Renal cortical epithelial cell (primary cell): ENCODE measurements at places on chromosomes 13 and 19. TPM values are rescaled to one million over a fixed set of nuclear protein-coding genes. Genes with fewer than 3 reads are reported as not detected.
A peak's percentile ranks its signal among the peaks of the same experiment; 100 is the strongest.

- DNase-seq, result no peak
Observed at GRCh38 chr13:108360139-108360538, 90.6 kb downstream of the TNFSF13B start.

- DNase-seq, result no peak
Observed at GRCh38 chr13:85381082-85381481, 418.1 kb downstream of the SLITRK6 start.

- no peak for DNase-seq
Observed at GRCh38 chr19:19420570-19421298, 15.3 kb downstream of the GATAD2A start.

Gene ZNF69
- total RNA-seq, result 20.7 and 43.7 TPM in 2 replicates

DNA sequence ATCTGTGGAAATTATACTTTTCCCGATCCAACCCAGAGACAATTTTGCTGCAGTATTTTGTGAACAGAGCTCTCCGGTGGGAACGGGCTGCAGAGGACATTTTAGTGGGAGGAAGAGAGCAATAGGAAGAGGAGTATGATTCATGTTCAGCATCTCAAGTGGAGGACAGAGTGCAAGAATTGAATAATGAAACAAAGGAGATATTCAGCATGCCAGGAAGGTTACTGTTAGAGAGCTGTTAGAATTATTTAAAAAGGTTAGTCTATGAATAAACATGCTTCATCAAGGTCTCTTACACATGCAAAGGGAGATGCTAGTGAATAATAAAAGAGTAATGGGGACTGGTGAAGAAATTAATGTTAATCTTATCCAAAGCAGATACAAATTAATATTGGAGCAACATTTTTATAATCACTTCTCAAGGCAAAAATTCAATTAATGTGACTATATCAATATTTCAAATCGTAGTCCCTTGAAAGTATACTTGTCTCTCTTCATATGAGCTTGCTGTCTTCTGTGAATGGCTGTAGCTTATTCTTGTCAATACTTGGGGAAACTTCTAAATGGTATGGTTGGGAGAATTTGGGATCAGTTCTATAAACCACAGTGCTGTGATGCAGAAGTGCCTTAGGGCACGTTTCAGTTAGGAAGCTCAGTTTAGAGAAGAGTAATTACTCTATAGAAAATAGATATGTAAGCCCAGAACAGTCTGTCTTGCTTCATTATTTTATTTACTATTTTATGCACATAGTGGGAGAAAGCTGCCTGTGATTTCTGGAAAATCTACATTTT lies 1165.8 kb downstream of the OLFM4 start:
- DNase-seq, result no peak

DNA sequence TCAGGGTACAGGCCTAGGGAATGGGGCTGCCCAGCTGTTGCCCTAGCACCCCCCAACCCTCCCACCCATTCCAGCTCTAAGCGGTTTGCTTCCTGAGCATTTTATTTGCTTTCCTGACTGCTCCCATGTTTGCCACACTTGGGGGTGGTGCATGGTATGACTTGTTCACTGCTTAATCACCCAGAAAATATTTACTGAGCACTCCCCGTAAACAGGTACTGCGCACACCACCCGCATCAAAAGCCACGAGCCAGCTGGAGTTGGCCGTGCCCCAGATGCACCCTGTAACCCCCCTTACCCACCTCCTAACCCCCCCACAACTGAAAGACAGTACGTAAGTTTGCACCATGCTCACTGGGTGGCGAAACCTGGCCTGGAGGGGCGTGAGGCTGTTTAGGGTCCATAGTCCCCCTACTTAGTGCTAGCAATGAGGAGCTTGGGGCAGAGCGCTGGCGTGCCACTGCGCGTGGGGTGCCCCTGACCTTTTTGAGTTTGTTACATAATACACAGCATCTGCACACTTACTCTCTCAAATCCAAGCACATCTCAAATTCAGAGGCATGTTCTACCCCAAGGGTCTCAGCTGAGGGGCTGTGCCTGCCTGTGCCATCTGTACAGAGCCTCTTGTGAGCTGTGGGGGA lies 29.8 kb downstream of the DPF1 start:
- peak; percentile 44 for DNase-seq

- no peak for DNase-seq
Observed at GRCh38 chr19:13010992-13011652, 15.8 kb downstream of the NFIX start.

Gene UGGT2
- 33.8 and 47.6 TPM in 2 replicates for total RNA-seq

GRCh38 chr19:33780251-33780650 lies 16.4 kb upstream of the KCTD15 start:
- DNase-seq, result no peak

DNA sequence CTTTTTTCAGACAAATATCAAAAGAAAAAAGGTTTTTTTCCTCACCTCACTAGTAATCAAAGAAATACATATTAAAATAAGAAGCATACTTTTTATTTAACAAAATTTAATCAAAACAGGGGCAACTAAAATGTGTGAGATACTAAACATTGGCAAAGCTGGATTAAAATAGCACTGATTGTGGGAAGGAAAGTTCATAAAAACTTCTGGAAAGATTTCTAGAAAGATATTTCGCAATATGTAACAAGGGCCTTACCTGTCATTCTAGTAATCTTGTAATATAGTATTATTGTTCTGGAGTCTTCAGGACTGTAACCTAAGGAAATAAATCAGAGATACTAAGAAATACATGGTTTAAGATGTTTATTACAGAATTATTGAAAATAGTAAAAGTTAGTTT lies 482.5 kb downstream of the SUCLA2 start:
- no peak for DNase-seq

Gene IRGC
- not detected in 2 replicates for total RNA-seq

DNA sequence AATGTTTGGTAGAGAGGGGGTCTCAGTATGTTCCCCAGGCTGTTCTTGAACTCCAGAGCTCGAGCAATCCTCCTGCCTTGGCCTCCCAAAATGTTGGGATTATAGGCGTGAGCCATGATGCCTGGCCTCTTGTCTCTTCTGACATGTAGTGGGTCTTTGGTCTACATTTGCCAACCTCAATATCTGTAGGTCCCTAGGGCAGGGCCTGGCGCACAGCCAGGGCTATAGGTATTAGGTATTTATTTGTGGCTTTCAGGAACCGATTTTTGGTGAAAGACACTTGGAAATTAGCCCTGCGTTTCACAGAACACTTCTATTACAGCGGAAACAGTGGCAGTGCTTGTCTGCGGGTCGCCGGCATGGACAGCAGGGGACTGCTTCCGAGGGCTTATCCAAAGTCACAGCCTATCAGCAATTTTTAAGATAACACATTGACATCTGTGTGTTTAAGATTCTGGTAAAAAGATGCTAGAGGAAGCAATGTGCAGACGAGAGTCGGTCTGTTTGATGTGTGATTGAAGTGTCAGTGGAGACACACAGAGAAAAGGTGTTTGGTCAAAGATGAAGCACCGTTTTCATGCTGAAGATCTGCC lies 14.5 kb downstream of the ZNF536 start:
- no peak for DNase-seq

Gene NECTIN2
- 119 and 183 TPM in 2 replicates for total RNA-seq

GRCh38 chr19:56748378-56748777 lies 76.8 kb upstream of the ZNF835 start:
- DNase-seq, result no peak

- no peak for DNase-seq
Observed at GRCh38 chr19:48751845-48752495, 471 bp downstream of the FUT1 start.

Gene KIR2DL3
- not detected in 2 replicates for total RNA-seq

DNA sequence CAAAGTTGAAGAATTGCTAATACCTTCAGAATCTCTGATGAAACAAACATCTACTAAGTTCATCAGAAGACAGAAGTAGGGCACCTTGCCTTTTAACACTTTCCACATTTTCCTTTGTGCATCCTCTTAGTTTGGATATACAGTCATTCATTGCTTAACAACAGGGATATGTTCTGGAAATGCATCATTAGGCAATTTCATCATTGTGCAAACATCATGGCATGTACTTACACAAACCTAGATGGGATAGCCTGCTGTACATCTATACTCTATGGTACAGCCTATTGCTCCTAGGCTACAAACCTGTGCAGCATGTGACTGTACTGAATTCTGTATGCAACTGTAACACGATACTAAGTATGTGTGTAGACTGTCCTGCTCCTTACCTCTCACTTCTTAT lies 169.8 kb downstream of the SUCLA2 start:
- DNase-seq, result peak; percentile 6

- no peak for DNase-seq
Observed at GRCh38 chr13:111121506-111121905, 6.4 kb downstream of the ARHGEF7 start.

- no peak for DNase-seq
Observed at GRCh38 chr19:15114153-15114540, 6.9 kb downstream of the SYDE1 start.

DNA sequence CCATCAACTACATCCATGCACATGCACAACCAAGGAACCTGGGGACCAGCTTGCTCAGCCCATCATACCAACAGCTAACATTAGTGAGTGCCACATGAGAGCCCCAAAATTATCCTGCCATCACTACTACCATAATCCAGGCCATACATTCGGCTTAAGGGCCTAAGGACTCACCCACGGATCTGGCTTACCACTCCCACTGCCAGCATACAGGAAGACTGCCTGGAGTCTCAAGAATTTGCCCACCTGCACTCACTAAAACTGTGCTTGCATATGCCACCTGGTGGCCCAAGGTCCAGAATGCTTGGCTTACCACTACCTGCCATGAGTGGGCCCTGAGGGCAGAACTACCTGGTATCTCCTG lies 1562.9 kb upstream of the PRR20A start:
- no peak for DNase-seq

- DNase-seq, result peak; percentile 47
Observed at GRCh38 chr19:48844472-48844871, 8.2 kb upstream of the HSD17B14 start.

DNA sequence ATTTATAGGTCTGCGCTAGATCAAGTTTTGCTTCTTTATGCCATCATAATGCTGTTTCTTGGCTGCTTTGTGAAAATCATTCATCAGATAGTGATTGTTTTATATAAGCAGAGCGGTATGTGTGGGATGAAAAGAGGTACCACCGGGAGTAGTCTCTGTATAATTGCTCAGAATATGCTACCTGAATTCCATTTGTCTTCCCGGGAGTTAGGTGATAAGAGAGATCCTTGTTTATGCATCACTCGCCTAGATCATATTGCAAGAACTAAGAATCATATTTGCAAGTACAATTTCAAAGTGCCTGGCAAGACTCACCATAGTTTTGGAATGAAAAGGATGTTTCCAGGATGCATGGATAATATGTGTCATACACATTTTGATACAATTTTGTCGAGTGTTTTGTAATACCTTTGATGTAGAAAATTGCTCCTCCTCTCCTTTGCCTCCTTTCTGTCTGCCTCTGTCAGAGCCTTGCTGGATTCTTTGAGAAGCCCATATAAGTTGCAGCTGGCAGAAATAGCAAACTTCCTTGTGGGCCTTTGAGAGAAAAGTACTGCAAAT lies 1306.0 kb upstream of the SLC10A2 start:
- DNase-seq, result no peak

Gene LMTK3
- total RNA-seq, result 1.1 and 1.2 TPM in 2 replicates

Gene PDS5B
- total RNA-seq, result 19.3 and 43.1 TPM in 2 replicates

DNA sequence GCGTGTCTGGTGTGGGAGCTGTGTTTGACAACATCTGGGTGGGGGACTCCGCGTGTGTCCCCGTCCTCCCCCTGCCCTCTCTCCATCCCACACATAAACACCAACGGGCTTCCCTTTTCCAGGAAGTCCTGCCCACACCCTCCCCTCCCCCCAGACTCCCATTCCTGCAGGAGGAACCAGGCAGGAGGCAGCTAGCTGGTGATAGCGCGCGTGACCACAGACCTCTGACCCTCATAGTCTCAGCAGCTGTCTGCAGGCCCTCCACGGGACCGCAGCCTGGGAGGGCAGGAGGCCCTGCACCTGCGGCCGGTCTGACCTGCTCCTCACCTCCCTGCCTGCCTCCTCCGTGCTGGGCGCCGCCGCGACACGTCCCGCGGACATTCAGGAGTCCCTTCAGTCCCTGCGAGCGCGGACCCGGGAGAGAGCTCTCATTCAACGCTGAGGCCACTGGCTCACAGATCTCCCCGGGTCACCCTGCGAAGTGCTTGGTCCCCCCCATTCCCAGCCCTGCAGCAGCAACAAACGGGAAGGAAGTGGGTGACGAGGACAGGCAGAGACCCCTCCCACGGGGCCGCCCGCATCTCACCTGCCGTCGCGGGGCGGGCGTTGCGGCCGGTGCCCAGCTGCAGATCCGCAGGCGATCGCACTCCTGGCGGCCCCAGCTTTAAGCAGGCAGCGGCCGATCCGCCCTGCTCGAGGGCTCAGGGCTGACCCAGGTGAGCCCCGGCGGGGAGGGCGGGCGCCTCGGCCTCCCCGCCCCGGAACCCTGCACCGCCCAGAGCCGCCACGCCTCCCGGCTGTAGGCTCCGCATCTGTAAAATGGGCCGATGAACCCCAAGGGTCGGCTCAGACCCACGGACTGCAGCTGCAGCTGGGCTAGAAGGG lies 1.1 kb upstream of the ACP5 start:
- no peak for DNase-seq
